Femur (tissue), 1 donor: ENCODE measurements at places on chromosomes 7 and 10.

DNA sequence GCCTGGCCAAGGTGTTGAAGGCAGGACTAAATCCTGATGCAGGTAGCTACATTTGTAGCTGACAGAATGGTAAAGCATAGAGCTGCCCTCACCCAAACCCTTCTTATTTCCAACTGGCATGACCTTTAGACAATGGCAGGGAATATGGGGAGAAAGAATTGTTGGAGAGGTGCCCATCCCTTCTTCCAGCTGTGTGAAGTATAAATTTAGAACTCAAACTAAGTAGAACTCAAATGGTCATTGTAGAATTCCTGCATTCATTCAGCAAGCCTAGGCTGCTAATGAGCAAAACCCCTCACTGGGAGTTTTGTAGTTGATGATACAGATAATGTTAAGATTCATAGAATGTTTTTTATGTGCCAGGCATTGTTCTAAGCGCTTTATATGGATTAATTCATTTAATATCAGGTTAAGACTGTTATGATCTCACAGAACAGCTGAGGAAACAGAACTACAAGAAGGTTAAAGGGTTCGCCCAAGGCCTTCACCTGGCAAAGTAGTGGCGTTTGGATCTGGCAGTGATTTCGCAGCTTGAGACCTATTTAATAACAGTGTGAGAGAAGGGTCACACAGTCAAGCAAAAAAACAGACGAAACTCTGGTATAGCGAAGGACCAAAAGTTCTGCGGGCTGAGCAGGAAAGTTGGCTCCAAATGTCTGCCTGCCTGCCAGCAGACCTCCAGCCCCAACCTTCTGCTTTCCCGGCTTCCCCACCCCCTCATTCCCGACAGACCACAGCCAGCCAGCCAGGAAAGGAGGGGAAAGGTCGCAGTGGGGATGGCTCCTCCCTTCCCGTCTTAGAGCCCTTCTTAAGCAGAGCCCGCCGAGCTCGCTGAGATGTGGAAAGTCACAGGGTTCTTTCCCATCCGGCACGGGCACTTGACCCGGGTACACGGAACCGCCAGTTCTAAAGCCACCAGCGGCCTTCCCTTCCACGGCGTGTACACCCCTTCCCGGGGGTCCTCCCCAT, 1.6 kb upstream of the HILPDA start:
- peak; percentile 97 for DNase-seq

DNA sequence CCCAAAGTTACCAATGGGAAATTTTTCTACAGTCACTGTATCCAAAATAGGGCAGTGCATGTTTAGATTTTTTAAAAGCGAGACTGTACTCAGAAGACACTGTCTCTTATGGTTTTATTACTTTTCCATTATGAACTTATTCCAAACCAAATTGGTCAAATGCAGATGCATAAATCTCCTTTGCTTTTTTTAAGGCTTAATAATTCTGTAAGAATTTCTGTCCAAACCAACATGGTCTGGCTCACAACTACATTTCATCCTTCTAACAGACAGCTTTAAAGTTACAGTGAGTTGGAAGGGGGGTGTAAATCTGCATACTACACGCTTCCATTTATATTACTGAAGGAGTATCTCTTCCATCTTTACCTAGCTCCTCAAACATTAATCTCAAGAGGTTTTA, 199.2 kb downstream of the SLC25A13 start:
- DNase-seq = no peak

- no peak for DNase-seq
These were observed 100.3 kb downstream of the MKI67 start for GRCh38 chr10:128025951-128026350.

- DNase-seq = peak; percentile 44
These were observed 128.3 kb downstream of the TPST1 start for GRCh38 chr7:66333443-66333842.

DNA sequence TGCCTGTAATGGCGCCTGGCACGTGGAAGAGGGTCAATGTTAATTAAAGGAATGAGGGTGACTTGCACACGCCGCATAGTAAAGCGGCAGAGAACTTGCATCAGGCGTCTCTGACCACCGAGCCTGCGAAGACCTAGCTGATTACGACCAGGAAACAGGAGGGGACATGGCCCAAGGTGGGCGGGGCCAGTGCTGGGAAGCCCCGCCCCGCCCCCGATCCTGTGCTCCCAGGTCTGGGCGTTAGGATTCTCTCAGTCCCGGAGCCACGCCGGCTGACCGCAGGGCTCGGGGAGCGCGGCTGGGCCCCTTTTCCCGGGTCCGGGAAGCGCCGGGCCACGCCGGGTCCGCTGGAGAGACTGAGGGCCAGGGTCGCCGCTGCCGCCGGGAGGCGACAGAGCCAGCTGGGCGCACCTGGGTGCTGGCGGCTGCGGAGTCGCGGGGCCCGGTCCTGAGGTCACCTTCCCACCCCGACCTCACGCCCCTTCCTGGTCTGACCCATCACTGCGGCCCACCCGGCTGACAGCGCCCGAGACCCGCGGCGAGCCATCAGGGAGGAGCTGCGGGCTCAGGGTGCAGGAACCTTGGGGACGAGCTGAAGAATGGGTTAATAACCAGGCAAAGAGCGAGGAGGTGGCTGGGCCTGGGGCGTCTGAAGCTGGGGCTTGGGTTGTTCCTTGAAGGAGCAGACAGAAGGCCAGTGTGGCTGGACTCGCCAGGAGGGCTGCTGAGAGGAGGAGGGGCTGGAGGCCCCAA, 23.0 kb upstream of the GRID1 start:
- DNase-seq = no peak

- DNase-seq = no peak
These were observed 6.9 kb downstream of the PILRA start for GRCh38 chr7:100380196-100380595.

DNA sequence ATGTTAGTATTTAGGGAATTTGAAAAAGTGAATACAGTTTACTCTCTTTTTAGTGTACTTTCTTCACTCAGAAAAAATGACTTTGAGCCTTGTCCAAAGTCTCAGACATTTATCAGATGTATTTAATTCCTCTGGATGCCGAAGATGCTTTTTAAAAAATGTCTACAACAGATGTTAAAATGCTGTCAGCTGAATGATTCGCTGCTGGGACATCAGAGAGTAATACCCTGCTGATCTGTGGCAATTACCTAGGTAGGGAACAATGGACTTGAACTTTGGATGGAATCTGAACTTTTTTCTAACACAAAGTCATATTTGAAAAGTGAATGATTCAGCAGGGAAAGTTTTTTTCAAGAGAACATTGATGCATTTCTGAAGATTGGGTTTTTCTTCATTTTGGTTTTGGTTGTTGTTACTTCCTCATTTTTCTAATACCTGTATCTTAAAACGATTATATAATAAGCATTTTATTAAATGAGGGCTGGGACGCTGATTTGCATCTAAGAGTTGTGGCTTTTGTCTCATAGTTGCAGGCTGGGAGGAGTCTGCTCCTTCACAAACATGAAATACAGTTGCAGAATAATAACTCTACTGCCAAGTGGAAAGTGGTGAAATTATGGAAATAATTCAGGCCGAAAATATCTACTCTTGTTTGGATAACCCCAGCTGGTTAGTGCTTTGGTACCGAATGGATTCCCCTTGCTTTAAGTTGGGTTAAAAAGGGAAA, 98.0 kb downstream of the SPAG6 start:
- DNase-seq = no peak

DNA sequence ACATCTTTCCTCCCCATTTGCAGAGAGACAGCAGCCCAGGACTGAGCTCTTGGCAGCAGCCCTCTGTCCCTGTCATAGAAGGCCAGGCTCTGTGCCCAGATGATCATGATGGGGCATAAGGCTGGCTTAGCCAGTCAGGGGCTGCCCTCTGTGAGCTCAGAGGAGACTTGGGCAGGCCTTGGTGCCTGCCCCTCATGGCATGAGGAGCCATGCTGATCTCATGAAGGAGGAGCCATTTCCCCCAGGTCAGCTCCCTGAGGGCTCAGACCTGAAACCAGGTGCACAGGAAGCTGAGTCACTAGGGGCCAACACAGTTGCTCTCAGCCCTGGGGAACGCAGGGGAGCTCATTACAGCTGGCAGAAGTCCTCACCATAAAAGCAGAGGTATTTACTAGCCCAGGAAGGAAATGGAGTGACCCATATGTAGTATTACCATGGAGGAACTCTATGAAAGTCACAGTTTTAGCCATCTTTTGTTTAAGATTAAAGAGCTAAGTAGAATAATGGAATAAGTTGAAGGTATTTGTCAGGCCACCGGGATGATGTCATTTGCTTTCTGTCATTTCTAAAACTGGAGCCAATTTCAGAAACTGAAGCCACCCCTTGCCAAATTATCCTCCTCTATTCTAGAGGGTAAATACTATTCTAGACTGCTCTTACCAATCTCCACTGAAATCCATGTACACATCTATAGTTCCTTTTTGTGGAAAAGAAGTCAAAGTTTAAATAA, 362.4 kb upstream of the ZNF32 start:
- no peak for DNase-seq

- DNase-seq = no peak
These were observed 45.4 kb upstream of the MBL2 start for GRCh38 chr10:52818019-52818418.

DNA sequence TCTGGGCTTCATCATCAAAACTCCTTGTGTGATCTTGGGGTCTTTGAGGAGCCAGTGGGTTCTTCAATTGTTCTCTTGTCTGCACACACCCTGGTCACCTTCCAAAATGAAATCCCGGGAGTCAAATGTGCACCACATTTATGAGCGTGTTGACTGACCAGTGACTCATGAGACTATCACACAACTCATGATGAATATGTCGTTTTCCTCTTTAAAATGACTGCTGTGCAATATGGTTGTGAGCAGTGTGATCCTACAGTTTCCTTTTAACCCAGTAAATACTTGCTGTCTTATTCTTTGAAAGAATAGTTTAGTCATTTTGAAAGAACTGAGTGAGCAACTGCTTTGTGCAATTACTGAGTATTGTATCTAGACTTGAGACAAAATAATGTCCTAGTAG, 149.2 kb downstream of the DYNC1I1 start:
- DNase-seq = no peak

- DNase-seq = no peak
These were observed 117.5 kb downstream of the TCF7L2 start for GRCh38 chr10:113067501-113067900.

- DNase-seq = no peak
These were observed 7.1 kb downstream of the ANXA11 start for GRCh38 chr10:80197972-80198916.

DNA sequence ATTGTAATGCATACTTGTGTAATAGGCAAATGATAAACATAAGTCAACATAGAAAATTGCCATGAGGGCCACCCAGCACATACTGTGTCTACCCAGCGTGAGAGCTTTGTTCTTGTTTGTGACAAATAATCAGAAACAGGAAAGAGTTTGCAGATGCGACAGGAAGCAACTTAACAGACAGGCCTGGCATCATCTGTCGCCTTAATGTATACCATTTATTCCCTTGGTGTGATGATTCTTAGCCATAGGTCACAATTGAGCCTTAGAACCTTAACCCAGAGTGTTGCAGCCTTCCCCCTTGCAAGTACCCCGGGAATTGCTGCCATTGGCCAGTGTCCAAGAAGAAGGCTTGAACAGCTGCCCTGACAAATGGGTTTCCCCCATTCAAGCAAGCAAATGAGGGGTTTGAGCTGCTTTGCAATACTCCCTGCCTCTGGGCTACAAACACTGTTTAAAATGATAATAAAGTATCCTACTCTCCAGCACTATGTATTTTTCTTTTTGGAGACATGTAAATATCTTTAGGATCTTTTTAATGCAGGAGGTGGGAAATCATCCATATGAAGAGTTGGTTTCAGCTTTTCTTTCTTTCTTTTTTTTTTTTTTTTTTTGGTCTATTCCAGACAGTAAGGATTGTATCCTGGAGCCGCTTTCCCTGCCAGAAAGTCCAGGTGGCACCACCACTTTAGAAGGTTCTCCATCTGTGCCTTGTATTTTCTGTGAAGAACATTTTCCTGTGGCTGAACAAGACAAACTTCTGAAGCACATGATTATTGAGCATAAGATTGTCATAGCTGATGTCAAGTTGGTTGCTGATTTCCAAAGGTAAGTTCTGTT, 80.0 kb downstream of the ZNF277 start:
- no peak for DNase-seq

GRCh38 chr7:83211685-83212084, 49.0 kb upstream of the PCLO start:
- no peak for DNase-seq

GRCh38 chr10:74039561-74040145, 41.7 kb downstream of the VCL start:
- peak; percentile 56 for DNase-seq

DNA sequence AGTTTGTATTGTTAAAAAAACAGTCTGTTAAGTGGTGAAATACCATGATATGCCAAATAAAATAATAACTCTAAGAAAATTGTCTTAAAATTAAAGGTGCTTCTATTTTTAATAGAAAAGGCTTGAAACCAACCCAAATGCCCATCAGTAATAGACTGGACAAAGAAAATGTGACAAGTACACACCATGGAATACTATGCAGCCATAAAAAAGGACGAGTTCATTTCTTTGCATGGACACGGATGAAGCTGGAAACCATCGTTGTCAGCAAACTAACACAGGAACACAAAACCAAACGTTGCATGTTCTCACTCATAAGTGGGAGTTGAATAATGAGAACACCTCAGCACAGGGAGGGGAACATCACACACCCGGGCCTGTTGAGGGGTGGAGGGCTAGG, 7.1 kb downstream of the CNTNAP2 start:
- no peak for DNase-seq

- peak; percentile 71 for DNase-seq
These were observed at the start of gene PROSER2 for GRCh38 chr10:11823122-11823988. Gene PROSER2 (plus strand): TSS chr10:11823356. CDS start chr10:11852078, 28,722 bp downstream.

- DNase-seq = no peak
These were observed 82.7 kb upstream of the KLF6 start for GRCh38 chr10:3867454-3868270.

DNA sequence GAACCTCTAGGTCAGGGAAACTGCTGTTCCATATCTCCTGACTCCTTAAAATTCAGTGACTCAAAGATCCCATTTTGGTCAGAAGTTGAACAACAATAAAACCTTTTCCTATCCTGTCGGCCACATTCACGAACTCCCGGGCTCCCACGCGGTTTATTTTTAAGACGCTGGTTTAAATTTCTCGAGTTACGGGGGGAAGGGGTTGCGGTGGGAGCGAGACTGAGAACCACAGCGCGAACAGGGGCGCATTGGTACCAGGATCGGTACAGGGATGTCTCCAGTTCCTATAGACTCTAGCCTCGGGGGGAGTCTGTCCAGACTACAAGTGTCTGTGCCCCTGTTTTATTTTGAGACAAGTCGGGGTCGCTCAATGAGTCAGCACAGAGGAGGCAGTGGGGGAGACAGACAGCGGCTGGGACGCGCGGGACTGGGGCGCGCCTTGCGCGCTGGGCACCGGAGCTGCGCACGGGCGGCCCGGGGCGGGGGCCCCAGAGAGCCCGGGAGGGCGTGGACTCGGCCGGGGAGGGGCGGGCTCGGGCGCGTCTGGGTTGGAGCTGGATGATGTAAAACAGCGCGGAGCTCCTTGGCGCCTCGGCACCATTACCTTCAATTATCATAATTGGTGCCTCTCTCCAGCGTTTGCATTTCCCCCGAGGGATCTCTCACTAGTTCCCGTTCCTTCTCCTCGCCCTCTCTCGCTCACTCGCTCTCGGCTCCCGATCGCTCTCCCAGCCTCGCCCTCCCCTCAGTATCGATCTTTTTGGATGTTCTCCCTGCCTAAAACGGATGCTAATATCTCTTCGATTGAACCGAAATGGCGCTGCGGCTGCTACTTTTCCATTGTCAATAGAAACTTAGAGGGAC, 8.7 kb upstream of the BAMBI start:
- DNase-seq = peak; percentile 78
